ENCODE measurements at places on chromosomes 3 and 15. TPM values are rescaled to one million over a fixed set of nuclear protein-coding genes. Genes with fewer than 3 reads are reported as not detected.
A peak's percentile ranks its signal among the peaks of the same experiment; 100 is the strongest.

GRCh38 chr3:2589336-2589969 is 490.8 kb downstream of the CNTN4 start:
- H3K4me1 ChIP-seq: no peaks in the 10 kb centered on the region
- no peak for DNase-seq
- no peak overlapping the region for H3K27ac ChIP-seq
- peaks cover 1% of the 10 kb centered on the region for H3K27me3 ChIP-seq

- H3K4me3 ChIP-seq: no peak overlapping the region
- no peak overlapping the region for H3K27ac ChIP-seq
- no peaks in the 10 kb centered on the region for H3K36me3 ChIP-seq
- H3K4me1 ChIP-seq: peaks cover 33% of the 10 kb centered on the region
- peaks cover 1% of the 10 kb centered on the region for H3K27me3 ChIP-seq
Measured at GRCh38 chr3:133246119-133246518, 153.7 kb upstream of the BFSP2 start.

DNA sequence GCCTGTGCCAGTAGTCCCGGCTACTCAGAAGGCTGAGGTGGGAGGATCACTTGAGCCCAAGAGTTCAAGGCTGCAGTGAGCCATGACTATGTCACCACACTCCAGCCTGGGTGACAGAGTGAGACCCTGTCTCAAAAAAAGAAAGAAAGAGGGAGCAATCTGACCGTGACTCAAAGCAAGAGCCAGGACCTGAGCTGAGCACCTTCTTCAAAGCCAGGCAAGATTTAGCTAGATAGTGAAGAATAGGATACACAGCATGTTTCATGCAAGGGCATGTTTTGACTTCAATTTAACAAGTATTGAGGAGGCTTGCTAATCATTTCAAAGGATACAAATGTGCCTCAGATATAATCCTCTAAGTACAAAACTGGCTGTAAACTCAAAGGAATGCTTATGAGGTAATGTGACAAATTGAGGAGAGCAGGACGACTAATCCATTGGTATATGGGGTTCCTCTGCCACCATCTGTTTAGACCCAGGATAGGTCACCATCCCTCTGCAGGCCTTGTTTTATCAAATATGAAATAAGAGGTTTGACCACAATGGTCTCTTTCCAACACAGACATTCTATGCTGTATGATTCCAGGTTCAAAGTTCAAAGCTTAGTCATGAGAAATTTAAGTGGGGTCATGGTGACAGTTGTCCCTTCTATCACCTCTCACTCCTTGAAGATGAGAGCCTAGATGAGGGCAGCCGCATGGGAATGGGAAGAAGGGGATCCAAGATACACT is 33.2 kb downstream of the RAB27A start:
- peaks cover 5% of the 10 kb centered on the region for H3K4me1 ChIP-seq
- peaks cover 9% of the 10 kb centered on the region for H3K36me3 ChIP-seq
- H3K4me3 ChIP-seq: peak overlapping the region; percentile 38
- DNase-seq: no peak

GRCh38 chr15:63505842-63506222 is 1.4 kb downstream of the USP3 start:
- H3K27ac ChIP-seq: peak overlapping the region; percentile 40
- H3K36me3 ChIP-seq: peaks cover 7% of the 10 kb centered on the region
- peak overlapping the region; percentile 89 for H3K4me3 ChIP-seq
- DNase-seq: no peak
- peaks cover 41% of the 10 kb centered on the region for H3K4me1 ChIP-seq
- H3K27me3 ChIP-seq: no peaks in the 10 kb centered on the region

ARGFX gene
- total RNA-seq: not detected

MAPKBP1 gene
- 36.2 TPM for total RNA-seq

- H3K27me3 ChIP-seq: no peaks in the 10 kb centered on the region
- H3K36me3 ChIP-seq: no peaks in the 10 kb centered on the region
- peaks cover 12% of the 10 kb centered on the region for H3K4me1 ChIP-seq
Measured at GRCh38 chr3:168080499-168081170, 15.1 kb downstream of the GOLIM4 start.

ARNT2 gene
- total RNA-seq: 0.87 TPM

GRCh38 chr3:39433642-39434041 is 27.1 kb downstream of the RPSA start:
- H3K27ac ChIP-seq: no peak overlapping the region
- peaks cover 10% of the 10 kb centered on the region for H3K4me1 ChIP-seq
- no peak for DNase-seq
- H3K27me3 ChIP-seq: peaks cover 4% of the 10 kb centered on the region

SLC2A2 gene
- not detected for total RNA-seq

KNG1 gene
- total RNA-seq: not detected

TNNC1 gene
- 0.67 TPM for total RNA-seq

DNA sequence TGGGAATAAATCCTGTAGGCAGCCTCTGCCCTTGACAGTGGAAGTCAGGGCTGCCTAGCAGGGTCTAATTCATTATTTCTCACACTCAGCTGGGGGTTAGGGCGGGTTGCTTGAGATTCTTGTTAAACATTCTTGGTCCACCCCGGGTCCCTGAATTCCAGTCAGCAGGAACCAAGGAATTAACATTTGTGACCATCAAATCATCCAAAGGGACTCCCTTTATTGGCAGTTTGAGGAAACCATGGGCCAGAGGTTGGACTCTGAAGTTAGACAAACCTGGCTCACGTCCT is 122.8 kb downstream of the EEFSEC start:
- H3K4me3 ChIP-seq: no peak overlapping the region
- no peaks in the 10 kb centered on the region for H3K36me3 ChIP-seq
- H3K27me3 ChIP-seq: peaks cover 10% of the 10 kb centered on the region
- peaks cover 10% of the 10 kb centered on the region for H3K4me1 ChIP-seq
- no peak for DNase-seq

- H3K27ac ChIP-seq: no peak overlapping the region
- H3K4me1 ChIP-seq: peaks cover 19% of the 10 kb centered on the region
- peaks cover 4% of the 10 kb centered on the region for H3K36me3 ChIP-seq
- H3K4me3 ChIP-seq: no peak overlapping the region
- H3K27me3 ChIP-seq: peaks cover 5% of the 10 kb centered on the region
- DNase-seq: no peak
Measured at GRCh38 chr15:90836296-90836871, 32.0 kb upstream of the FURIN start.

DNA sequence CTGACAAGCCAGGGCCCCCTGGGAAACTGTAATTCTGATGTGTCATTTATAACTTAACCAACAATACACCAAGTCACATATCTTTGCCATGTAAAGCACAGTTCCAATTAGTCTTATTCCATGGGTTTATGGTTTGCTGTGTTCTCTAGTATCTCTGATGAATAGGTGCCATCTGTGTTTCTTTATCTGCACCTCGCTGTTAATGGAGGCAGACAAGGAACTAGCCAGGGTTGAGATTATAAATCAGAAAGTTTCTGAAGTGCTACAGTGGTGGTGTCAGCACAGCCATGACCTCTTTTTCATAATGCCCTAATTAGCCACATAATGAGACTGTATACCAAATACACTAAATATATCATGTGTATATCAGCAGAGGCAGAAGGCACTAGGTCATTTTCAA is 866.4 kb downstream of the PLOD2 start:
- no peak for DNase-seq
- no peaks in the 10 kb centered on the region for H3K27me3 ChIP-seq
- H3K27ac ChIP-seq: no peak overlapping the region
- H3K36me3 ChIP-seq: no peaks in the 10 kb centered on the region
- H3K4me1 ChIP-seq: no peaks in the 10 kb centered on the region
- no peak overlapping the region for H3K4me3 ChIP-seq

GOLGA8G gene
- total RNA-seq: not detected

CAMKV gene
- total RNA-seq: 0.67 TPM

DNA sequence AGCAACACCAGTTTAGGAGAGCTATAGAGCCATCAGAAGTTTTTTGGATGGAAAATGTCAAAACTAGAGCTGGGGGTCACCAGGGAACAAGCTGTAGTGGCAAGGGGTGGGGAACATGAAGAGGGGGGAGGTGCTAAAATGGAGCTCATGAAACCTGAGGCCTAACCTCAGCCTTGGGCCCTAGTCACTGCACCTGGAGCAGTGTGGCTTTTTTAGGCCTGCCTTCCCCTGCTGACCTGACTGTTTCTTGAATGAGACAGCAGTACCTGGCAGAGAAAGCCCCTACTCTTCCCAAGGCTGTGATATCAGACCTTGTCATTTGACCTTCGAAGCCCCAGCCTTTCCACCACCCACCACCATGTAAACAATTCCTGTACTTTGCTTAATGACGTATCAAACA is 383.5 kb downstream of the EPHB1 start:
- no peaks in the 10 kb centered on the region for H3K4me1 ChIP-seq
- DNase-seq: no peak
- H3K4me3 ChIP-seq: no peak overlapping the region
- H3K36me3 ChIP-seq: no peaks in the 10 kb centered on the region

GRCh38 chr3:38454178-38454883 is 641 bp downstream of the ACVR2B start:
- peak overlapping the region; percentile 93 for H3K27ac ChIP-seq
- peak overlapping the region; percentile 99 for H3K4me3 ChIP-seq
- H3K4me1 ChIP-seq: peaks cover 36% of the 10 kb centered on the region
- peaks cover 8% of the 10 kb centered on the region for H3K36me3 ChIP-seq

DPPA2 gene
- total RNA-seq: 0.64 TPM

DNA sequence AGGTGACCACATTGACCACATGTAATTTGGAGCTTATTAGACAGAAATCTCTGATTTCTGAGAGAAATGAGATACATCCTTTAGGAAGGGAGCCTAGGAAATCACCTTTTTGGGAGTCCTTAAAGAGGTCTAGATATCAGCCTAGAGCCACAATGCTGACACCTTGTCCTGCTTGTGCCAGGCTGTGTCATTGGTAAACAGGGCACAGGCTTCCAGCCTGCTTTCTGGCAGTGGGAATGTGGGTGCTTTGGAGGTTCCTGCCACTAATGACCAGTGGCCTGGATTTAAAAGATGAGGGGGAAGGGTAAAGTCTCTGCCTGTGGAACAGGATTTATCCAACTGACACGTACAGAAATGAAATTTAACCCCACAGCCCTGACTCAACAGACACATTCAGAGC is 169.8 kb upstream of the KBTBD8 start:
- H3K4me3 ChIP-seq: no peak overlapping the region
- no peak for DNase-seq
- no peaks in the 10 kb centered on the region for H3K4me1 ChIP-seq
- H3K27me3 ChIP-seq: peaks cover 5% of the 10 kb centered on the region
- H3K27ac ChIP-seq: no peak overlapping the region

ARHGEF26 gene
- total RNA-seq: 22.9 TPM

ANKRD63 gene
- total RNA-seq: not detected

DNA sequence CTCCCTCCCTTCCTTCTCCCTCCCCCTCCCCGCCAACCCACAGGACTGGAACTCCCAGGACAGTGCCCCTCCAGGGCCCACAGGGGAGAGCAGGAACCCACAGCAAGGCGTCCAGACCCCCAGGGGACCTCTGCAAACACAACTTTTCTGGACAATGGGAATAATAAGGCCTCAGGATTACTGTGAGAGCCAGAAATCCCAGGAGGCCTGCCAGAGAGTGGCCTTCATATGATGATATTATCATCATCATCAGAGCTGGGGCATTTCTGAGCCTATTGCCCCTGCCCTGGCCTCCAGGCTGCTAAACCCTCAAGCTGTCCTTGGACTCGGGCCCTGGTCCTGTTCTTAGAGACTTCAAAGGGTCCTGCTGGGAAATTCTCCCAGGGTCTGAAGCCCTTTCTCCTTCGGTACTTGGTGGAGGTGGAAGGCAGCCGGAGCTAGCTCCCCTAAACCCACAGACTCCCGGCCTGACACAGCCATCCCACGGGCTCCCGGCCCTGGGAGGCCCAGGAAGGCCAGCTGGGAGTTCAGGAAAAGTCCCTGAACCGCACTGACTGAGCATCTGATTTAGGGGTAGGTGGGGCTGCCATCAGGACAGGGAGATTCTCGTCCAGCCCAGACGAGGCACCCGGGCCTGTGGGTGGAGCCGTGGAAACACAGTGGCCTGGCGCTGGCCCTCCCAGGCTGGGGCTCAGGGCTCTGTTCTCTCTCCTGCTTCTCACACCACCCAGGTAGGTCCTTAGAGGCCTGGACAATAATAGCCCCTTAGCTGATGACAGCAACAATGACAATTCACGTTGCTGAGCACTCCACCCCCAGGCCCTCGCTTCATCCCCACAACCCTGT is 4.9 kb downstream of the CALML4 start:
- H3K27ac ChIP-seq: peak overlapping the region; percentile 5
- DNase-seq: no peak
- peaks cover 50% of the 10 kb centered on the region for H3K4me1 ChIP-seq
- H3K27me3 ChIP-seq: peaks cover 10% of the 10 kb centered on the region
- peak overlapping the region; percentile 37 for H3K4me3 ChIP-seq
- H3K36me3 ChIP-seq: peaks cover 16% of the 10 kb centered on the region

- H3K4me1 ChIP-seq: peaks cover 21% of the 10 kb centered on the region
- no peak overlapping the region for H3K27ac ChIP-seq
- no peak for DNase-seq
- H3K4me3 ChIP-seq: no peak overlapping the region
Measured at GRCh38 chr3:14680716-14681115, 5.8 kb downstream of the C3orf20 start.

DNA sequence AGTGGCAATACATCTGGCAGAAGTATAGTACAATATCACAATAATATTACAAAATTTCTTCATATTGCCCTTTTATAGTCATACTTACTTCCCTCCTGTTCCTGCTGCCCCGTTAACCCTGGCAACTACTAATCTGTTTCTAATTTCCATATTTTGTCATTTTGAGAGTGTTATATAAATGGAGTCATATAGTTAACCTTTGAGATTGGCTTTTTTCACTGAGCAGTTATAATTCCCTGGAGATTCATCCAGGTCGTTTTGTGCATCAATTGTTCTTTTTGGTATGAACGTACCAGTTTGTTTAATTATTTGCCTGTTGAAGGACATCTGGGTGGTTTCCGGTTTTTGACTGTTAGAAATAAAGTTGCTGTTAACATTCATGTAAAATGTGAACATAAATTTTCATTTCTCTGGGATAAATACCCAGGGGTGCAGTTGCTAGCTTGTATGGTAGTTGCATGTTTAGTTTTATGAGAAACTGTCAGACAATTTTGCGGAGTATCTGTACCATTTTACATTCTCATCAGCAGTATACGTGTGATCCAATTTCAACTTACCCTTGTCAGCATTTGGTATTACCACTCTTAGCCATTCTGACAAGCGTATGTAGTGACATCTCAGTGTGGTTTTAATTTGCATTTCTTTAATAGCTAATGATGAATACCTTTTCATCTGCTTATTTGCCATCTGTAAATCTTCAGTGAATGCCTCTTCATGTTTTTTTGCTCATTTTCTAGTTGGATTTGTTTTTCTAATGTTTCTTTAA is 32.2 kb upstream of the IL20RB start:
- H3K4me3 ChIP-seq: no peak overlapping the region
- peaks cover 24% of the 10 kb centered on the region for H3K4me1 ChIP-seq
- peaks cover 18% of the 10 kb centered on the region for H3K36me3 ChIP-seq
- no peak for DNase-seq
- H3K27me3 ChIP-seq: no peaks in the 10 kb centered on the region
- H3K27ac ChIP-seq: no peak overlapping the region

All from endothelial cell (in vitro differentiated cells).